ENCODE measurements at places on chromosomes 2 and 18. TPM values are rescaled to one million over a fixed set of nuclear protein-coding genes. Genes with fewer than 3 reads are reported as not detected.

Gene C2orf66
- 0.54 TPM for total RNA-seq

DNA sequence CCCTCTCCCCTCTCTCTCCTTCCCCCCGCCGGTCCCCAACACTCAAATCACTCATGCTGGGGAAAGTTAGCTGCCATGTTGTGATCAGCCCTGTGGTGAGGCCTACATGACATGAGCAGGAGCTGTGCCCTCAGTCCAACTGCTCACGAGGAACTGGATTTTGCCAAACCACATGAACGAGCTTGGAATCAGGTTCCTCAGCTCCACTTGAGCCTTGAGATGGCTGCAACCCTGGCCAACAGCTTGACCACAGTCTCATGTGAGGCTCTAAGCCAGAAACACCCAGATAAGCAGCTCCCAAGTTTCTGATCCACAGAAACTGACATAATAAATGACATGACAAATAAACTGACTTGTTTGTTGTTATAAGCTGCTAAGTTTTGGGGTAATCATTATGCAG lies 38.4 kb downstream of the ARL4C start:
- DNase-seq: peak; percentile 83

DNA sequence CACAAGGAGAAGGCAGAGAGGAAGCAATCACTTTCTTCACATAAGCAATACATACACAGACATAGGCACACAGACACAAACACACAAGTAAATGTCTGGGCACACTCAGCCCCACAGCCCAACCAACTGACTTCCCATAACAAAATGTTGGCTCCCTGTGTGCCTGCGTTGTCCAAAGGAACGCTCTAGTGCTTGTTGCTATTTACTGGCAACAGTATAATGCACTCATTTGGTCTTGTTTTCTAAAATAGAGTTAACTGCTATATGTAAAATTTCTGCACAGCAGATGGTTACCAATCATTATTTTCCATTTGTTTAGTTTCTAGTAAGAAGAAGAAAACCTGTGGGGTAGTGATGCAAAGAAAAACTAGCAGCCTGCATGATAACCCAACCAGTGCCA lies 16.5 kb downstream of the FIGN start:
- DNase-seq: no peak

- no peak for DNase-seq
Measured at GRCh38 chr2:7189106-7189505, 271.9 kb downstream of the RNF144A start.

Gene ATG16L1
- 30.7 TPM for total RNA-seq

DNA sequence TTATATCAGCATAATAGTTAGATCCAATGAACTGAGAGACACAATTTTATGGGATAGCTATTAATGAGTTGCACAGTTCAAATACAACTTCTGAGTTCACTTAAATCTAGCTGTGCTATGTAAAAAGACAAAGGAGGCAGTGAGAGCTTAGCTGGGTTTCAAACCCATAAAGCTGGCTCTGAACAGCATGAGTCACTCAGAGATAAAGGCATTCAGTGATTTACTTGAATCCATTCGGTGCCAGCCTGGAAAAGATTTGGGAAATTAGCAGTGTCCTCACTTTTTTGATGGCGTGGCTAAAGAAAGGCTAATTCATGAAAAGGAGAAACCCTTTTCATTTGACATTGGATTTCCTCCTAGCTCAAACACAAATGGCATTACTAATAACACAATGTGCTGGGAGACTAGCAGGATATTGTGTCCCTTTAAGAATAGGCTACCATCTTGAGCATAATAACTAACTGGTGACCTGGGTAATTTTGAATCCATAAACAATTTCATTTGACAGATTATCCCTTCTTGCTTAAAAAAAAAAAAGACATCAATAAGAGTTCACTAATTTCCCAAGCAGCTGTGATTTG lies 98.4 kb upstream of the NEUROD1 start:
- DNase-seq: no peak

DNA sequence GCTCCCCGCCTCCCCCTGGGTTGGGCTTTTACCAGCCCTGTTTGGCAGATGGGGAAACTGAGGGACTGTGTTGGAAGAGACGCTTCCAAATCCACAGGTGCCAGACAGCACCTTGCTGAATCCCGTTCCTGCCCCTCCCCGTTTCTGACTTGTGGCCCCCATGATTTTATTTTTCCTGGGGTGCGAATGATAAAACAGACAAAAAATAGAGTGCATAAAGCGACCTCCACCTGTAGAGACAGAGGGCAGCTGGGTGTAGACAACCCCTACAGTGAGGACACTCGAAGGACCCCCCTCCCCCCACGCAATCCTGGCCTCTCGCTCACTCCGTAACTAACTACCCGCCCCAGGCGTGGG lies 2.2 kb upstream of the CTDSP1 start:
- DNase-seq: no peak

Gene TTN
- total RNA-seq: 0.50 TPM

Gene TMEM247
- not detected for total RNA-seq

- DNase-seq: no peak
Measured at GRCh38 chr2:76640905-76641304, 881.3 kb downstream of the LRRTM4 start.

Gene CMPK2
- 38.6 TPM for total RNA-seq

GRCh38 chr2:202508686-202509085 lies 126.1 kb upstream of the FAM117B start:
- peak; percentile 33 for DNase-seq

Gene MATN3
- total RNA-seq: 13.3 TPM

Gene CDH7
- 0.43 TPM for total RNA-seq

Gene KIF1A
- 20.3 TPM for total RNA-seq

DNA sequence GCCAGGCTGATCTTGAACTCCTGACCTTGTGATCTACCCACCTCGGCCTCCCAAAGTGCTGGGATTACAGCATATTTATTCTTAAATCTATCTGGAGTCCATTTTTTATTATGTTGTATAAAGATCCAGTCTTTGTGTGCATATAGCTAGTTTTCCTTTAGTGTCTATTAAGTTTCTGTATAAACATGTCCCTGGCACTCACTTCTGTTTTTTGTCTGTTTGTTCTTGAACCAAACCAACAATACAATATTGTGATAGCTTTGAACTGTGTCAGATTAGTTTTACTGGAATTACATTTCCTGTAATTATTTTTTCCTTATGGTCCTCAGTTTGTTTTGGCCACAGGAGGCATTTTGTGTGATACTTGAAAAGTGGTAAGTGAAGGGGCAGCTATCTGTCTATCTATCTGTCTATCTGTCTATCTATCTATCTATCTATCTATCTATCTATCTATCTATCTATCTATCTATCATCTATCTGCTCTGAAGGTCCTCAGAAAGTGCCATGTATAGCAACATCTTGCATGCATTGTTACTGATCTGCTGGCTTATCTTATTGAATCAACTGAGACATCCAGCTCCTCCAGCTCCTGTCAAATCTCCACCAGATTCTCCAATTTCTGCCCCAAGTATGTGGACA lies 70.9 kb upstream of the ACVR1 start:
- DNase-seq: no peak

Gene PXDN
- 467 TPM for total RNA-seq

DNA sequence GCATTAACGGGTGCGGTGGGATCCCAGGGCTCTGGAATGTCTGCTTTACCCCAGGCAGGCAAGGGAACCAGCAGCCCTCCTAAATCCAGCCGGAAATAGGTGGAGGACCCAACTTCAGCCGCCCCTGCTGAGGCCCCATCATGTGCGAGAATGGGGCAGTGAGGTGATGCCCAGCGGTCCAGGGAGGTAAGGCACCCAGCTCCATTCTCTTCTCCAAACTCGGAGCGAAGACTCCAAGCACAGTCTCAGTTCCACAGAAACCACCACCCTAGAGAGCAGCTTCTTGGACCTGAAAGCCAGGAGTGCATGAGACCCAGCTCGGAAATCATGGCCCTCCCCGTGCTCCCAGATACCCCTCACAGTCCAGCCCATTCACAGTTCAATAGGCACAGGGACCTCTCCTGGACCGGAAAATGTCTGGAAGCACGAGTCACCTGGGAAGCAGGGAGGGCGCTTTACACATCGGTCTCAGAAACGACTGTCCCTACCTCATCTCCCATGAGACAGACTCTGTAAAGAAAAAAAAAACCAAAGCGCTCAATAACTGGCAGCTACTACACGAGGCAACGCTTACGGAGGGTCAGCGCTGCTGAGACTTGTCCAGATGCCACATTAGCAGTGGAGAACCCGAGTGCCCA lies 2.0 kb downstream of the SDC1 start:
- DNase-seq: peak; percentile 24

DNA sequence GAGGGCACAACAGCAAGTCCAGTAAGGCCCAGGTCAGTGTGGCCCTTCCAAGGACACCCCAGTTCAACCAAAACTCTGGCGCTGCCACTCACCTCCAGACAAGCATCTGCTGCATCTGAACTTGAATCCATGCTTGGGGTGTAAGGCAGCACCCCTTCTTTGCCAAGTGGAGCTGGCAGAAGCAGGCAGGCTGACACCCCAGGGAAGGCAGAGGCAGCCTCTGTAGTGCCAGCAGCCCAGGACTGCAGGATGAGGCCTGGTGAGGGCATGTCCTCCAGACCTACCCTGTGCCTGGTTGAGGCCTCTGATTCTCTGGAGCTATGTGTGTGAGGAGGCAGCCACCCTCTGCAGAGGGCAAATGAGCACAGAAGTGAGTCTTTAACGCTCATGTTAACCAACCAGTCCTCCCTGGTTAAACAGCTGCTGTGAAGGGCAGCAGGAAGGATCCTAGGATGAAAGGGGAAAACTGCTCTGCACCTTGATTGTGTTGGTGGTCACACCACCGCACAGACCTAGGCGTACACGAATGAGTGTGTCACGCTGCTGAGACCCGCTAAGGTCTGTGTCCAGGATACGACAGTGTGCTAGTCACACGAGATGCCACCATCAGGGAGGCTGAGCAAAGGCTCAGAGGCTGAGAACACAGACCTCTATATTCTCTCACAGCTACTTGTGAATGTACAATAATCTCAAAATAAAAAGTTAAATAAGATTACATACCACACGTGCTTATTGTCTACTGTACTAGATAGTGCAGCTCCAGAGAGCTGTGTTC lies 2.2 kb downstream of the PARD6G start:
- DNase-seq: no peak

DNA sequence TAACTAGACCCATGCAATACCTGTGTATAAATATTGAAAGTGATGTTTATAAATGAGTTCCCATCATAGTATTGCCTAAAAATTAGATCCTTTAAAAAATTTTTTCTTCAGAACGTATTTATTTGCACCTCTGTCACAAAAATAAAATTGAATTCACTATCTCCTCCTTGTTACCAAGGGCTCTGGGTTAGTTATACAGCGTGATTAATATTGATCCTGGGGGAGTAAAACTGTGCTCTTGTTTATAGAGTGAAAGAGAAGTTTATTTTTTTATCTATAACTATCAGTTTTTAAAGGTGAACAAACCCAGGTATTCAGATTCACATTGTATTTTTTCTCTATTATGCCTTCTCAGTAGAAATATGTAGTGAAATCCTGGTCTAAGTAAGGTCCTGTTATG lies 458.5 kb downstream of the CPS1 start:
- DNase-seq: no peak

All from astrocyte (in vitro differentiated cells and primary cell).